CD4-positive, alpha-beta T cell treated with Interferon gamma for 1 hour (primary cell): ENCODE measurements at places on chromosomes 12 and 14.
A peak's percentile ranks its signal among the peaks of the same experiment; 100 is the strongest.

DNA sequence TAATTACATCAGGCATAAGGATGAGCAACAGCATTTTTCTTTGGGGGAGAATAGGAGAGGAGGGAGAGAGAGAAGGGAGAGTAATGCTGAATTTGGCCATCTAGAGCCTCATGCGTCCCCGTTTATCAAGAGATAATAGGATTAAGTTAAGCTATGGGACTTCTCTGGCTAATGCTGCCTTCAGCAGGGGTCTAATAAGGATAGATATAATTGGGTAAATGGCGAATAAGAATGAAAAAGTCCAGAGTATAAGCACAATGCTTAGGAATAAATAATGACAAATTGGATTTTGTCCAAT is 470.0 kb downstream of the EGLN3 start:
- no peak for DNase-seq

DNA sequence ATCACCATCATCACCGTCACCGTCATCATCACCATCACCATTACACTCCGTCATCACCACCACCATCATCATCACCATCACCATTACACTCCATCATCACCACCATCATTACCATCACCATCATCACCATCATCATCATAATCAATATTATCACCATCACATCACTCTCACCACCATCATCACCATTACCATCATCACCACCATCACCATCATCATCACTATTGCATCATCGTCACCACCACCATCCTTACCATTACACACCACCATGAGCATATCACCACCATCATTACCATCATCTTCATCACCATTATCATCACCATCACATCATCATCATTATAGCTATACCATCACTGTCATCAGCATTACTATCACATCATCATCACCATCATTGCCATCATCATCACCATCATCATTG is 93.7 kb downstream of the KIF26A start:
- no peak for DNase-seq

DNA sequence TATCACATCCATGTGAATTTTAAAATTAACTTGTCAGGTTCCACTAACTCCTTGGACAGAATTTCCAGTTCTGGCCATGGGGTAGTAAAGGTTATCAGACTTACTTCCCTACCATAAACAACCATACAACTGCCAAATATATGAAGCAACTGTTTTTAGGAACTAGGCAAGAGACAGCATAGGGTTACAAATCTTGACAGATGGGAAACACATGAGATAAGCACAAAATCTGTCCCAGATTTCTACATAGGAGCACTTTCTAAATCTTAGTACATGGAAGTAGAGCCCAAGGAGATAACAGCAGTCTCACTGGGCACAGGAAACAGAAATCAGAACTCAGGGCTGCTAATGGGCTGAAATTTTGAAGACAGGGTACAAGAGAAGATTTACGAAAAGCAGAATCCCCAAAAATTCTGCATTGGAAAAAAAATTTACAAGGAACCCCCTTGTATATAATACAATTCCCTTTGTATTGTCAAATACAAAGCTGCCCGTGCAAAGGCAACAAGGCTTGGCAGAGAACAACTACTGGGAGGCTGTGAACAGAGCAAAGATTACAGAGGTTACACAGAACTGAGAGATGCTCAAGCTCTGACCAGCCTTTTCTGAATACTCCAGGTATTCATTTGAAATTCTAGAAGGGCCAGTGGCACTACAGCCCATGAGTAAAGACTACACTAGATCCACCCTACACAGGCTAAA is 43.2 kb downstream of the GALNT4 start:
- DNase-seq, result no peak

DNA sequence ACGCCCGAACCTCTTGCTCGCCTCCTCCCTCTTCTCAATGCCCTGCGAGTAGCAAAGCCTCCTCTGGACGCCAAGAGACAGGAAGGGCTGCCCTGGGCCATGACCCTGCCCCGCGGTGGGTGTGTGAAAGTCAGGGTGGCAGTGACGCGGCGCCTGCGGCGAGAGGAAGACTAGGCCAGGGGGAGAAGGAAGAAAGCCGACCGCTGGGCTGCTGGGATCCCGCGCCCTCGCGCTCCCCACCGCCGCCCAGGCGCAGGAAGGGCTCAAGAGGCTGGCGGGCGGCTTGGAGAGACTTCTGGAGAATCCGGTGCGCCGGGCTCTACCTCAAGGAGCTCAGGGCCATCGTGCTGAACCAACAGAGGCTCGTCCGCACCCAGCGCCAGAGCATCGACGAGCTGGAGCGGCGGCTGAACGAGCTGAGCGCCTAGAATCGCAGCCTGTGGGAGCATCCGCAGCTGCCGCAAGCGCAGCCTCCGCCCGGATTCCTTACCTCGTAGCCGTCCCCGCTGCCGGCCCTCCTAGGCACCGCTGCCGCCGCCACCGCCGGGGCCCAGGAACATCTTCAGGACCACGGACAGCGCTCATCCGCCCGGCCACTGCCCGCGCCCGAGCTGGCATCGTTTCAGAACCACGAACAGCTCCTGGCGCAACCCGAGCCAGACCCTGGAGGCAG is 105.0 kb upstream of the PRB2 start:
- peak; percentile 63 for DNase-seq

- no peak for DNase-seq
Measured at GRCh38 chr12:57810450-57810849, 8.1 kb downstream of the AVIL start.

- no peak for DNase-seq
Measured at GRCh38 chr14:87686746-87687145, 306.2 kb downstream of the GALC start.

- no peak for DNase-seq
Measured at GRCh38 chr14:104870368-104871144, 5.5 kb downstream of the CEP170B start.

- DNase-seq, result no peak
Measured at GRCh38 chr12:25585021-25585523, 32.0 kb upstream of the LMNTD1 start.

DNA sequence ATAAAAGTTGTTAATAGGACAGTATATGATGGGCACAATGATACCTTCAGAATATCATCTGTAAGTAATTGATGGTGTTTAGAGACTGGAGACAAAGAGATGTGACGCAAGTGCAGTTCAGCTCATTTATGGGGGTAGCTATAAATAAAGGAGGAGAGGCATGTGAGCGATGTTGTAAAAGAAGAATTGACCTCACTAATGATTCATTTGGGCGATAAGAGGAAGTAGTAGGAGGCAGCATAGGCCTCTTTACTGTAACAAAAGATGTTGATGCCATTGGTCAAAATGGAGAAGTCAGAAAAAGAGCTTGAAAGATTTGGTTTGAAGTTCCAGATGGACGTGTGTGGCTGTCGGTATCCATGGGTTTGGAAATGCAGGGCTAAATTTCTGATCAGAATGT is 70.0 kb downstream of the FLRT2 start:
- DNase-seq, result no peak

DNA sequence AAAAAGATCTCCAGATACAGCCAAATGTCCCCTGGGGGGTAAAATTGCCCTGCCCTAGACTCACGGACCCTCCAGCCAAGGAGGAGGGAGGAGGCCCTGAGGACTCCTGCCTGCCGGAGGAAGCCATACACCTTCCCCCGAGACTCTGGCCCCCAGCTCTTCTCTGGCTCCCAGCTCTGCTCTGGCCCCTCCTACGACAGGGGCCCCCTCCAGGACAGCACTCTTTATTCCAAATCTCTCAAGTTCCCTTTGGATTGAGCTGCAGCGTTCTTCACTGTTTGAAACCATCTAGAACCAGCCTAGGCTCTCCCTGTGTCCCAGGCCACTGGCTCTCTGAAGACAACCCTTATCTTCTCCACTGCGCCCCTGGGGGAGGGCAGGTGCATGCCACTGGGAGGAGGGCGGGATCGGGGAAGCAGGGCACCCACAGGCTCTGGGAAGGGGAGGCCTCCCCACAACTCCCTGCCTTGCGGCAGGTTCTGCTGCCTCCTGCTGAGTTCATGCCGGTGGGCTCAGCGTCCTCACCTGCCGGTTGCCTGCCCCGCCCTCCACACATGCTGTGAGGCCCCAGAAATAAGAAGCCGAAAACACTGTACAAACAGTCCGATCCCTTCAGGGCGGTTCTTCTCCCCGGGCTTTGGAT is 112.7 kb downstream of the DICER1 start:
- no peak for DNase-seq

DNA sequence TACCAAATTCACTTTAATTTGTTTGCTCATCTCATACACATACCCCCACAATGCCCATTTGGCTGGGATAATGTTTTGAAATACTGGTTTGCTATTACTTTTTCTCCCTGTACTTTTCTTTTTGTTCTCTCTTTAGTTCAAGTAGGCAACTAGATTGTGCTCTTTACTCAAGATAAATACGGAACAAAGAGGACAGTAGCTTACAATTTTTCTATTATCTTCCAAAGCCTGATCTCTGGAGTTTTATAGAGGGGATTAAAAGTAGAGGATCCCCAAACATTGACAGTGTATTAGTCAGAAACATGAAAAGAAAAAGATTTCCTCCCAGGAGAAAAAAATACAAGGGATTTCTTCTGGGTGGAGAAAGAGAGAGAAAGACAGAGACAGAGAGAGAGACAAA is 102.1 kb upstream of the FSCB start:
- no peak for DNase-seq

GRCh38 chr12:99136516-99136915 is 491.4 kb downstream of the APAF1 start:
- no peak for DNase-seq

GRCh38 chr12:83850531-83850930 is 1062.1 kb downstream of the SLC6A15 start:
- DNase-seq, result no peak

GRCh38 chr14:104830781-104831180 is 29.9 kb downstream of the ZBTB42 start:
- DNase-seq, result no peak

DNA sequence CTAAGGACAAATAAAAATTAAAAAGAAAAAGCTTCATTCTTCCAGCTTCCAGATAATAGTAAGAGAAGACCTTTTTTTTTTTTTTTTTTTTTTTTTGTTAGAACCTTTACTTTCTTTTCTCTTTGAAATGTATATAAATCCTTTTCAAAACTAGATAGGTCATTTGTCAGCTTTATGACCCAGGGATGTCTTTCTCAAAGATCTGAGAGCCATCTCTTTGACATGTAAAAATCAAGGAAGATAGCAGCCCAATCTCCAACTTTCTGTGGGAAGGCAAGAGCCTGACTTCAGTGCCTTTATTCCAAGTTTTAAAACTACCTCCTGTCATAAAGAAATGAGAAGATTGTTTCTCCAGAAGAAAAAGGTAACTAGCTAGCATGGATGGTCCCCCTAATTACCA is 203.3 kb upstream of the LRFN5 start:
- DNase-seq, result no peak

- DNase-seq, result no peak
Measured at GRCh38 chr12:40103043-40103442, 2.8 kb downstream of the SLC2A13 start.

DNA sequence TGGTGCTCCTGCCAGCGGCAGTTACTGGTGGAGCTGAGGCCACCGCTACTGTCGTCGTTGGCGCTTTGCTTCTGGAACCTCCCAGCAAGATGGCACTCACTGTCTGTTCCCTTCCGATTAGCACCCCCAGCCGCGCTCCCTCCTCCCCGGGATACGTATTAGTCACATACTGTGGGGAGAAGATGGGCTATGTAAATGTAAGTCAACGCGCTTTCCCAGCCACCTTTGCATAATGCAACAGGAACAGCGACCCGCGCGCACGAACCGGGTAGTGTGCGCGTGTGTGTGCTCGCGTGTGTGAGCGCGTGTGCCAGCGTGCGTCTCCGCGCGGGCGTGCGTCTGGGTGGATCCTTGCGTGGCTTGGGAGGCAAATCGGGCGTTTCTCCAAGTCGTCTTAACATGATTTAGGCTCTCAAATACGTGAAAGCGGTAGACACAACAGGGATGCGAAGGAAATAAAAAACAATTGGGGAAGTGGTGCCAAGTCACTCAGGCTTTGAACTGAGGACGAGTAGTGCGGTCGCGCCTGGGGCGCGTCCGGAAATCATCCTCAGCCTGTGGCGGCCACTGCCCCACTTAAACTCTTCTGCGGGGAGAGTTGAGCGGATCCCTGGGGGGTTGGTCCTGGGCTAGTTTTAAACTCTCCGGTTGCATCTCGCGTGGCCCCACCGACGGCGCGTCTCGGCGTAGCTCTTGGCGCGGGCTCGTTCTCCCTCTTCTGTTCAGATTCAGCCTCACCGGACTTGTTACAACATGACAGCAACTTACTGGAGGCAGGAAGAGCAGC is 1.8 kb downstream of the FLRT2 start:
- DNase-seq, result no peak
